GF-D8 (cell line): ENCODE measurements at places on chromosomes 16 and 17.
A peak's percentile ranks its signal among the peaks of the same experiment; 100 is the strongest.

- DNase-seq = no peak
These were observed 23.0 kb upstream of the IL21R start for GRCh38 chr16:27378871-27379481.

DNA sequence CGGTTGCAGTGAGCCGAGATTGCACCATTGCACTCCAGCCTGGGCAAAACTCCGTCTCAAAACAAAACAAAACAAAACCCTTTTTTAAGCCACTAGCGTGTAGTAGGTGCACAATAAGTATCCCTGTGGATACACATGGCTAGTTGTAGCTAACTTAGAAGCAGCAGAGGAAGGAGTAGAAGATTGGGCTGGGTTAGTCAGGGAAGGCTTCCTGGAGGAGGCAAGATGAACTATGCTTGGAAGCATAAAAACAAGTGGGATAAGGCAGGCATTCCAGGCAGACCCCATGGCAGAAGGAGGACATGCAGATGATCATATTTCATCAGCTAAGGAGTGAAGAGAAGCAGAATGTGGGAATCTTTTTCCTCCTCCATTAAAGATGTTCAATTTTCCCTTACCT, 83.4 kb downstream of the IRX5 start:
- no peak for DNase-seq

DNA sequence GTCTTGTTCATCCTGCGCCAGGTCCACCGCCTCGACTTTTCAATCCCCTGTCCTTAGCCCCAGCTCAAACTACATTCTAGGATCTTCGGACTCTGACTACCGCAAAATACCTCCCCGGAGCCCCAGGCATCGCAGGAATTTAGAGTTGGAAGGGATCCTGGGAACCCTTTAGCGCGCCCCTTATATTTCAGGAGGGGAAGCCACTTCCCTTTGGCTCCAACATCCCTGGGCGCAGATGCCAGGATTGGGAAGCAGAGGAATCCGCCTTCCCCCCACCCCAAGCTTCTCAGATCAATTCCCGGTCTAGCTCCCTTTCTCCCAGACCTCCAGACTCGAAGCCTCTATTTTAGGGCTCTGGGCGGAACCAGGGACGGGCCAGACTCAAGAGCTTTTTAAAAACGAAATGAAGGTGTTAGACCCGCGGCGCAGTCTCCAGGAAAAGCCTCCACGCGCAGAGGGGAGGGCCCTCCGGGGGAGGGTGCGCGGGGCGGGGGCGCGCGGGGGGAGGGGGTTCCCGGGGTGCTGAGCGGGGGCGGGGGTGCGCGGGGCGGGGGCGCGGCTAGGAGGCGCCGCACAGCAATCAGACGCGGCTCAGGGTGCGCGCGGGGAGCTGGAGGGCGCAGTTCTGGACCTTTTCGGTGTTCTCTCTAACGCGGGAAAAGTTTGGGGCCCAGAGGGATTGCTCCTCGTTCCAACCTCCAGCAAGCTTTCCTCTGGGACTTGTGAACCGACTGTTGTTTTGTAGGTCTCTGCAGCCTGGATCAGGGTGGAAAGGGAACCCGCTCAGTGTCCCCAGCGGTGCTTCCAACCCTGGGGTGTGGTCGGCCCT, 1.6 kb downstream of the AHSP start:
- no peak for DNase-seq

- DNase-seq = no peak
These were observed 16.5 kb downstream of the TSPOAP1 start for GRCh38 chr17:58312021-58312630.

DNA sequence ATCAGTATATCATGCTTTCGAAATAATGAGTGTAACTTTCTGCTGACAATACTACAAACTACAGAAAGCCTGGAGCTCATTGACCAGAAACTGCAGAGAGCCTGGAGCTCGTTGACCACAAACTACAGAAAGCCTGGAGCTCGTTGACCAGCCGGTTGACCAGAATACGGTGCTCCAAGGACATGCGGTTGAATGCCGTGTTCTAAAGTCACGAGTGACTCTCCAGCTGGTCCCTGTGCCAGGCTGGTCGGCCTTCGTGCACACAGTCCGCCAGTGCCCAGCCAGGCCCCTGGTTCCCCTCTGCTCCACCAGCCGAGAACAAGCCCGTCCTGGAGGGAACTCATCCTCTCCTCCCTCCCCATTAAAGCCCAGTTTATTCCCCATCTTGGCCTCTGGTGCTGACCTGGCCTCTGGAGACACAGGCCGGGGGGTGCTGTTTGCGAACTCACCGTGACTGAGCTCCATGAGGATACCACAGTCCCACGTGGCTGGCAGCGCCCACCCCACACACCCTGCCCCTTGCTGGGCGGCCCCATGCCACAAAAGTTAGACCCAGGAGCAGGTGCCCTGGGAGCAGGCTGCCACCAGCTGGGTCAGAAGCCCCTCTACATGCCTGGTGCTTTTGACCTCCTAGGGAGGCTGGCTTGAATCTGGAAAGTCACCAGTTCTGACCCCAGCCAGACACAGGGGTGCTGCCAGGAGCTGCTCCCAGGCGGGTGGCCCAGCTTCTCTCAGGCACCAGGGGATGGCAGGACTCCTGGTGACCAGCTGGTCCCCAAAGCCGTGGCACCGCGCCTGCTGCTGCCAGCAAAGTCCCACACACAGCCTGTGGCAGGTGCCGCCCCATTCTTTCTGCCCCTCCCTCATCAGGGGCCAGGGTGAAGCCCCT, 15.5 kb upstream of the CDH15 start:
- DNase-seq = no peak

DNA sequence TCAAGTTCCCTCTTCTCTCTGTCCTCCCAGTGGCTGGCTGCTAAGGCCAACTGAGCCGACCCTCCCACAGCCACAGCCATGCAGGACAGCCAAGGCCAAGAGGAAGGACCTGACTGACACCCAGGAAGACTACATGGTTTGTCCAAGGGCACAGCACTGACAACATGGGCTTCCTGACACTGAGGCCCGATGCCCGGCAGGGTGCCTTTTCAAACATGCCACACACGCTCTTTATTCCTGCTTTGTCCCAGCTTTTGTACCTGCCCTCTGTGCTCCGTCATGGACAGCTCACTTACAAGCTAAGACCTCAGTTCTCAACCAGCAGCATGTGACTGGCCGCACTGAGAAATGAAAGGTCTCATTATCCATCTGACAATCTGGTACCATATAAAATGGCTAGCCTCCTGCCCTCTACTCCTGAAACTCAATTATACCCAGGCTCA, 45.8 kb downstream of the TEX2 start:
- no peak for DNase-seq

DNA sequence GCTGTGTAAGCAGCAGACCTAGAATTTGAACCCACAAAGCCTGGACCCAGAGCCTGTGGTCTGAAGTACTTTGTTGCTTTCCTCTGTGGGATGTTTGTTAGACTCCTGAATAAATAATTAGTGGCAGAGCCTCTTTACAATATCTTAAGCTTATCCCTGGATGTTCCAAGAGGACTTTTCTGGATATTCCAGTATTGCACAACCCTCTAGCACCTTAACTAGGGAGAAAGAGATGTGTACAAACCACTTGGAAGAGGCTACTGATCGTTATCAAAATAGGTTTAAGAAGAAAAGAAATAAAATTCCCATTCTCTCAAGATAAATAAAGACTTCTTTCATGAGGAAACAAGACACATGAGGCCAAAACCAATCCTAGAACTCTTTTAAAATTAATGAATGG, 632.4 kb downstream of the CDH11 start:
- no peak for DNase-seq

DNA sequence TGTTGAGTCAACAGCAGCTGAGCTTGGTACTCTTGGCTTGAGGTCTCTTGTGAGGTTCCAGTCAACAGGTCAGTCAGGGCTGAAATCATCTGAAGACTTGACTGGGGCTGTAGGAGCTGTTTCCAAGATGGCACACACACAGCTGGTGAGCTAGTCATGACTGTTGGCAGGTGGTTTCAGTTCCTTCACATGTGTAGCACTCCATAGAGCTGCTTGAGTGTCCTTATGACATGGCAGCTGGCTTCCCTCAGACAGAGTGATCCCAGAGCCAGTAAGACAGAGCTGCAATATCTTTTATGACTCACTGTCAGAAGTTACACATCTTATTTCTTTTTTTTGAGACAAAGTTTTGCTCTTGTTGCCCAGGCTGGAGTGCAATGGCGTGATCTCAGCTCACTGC, 19.5 kb upstream of the GAS7 start:
- no peak for DNase-seq

GRCh38 chr16:4911970-4912386, 25.0 kb downstream of the PPL start:
- DNase-seq = no peak

GRCh38 chr17:40337351-40337750, 27.2 kb downstream of the GJD3 start:
- DNase-seq = no peak

- no peak for DNase-seq
These were observed 986 bp downstream of the HAPSTR1 start for GRCh38 chr16:9092282-9092977.

DNA sequence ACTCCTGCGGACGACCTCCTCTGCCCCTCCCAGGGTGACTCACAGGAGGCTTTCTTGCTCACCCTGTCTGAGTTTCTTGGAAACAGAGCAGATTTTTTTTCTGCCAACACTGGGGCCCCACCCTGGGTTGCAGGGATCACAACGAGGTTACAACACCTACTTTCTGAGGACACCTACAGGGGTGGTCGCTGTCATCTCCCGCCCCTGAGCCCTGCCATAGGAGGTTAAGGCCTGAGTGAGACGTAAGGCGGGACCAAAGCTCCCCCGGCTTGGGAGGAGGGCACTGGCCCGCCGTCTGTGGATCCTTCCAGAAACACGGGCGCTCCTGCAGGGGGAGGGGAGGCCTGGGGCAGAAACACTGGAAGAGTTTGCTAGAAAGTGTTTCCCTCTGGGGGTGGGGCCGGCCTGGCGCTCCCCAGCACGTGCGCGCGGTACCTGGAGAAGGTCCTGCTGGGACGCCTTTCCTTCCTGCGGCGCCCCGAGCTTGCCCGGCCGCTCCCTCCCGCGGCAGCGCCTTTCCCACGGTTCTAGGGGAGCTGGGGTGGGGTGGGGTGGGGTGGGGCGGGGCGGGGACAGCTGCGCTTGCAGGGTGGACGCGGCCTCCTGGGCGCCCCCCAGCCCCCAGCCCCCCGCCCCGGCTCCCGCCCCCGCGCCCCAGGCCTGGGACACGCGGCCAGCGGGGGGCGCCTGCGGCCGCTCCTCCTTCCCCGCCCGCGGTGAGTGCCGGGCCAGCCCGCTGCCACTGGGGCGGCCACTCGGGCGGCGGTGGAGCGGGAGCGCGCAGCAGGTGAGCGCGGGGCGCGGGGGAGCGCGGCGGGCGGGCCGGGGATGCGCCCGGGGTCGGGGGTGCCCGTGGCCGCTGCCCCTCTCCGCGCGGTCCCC, 20.7 kb upstream of the ADCY7 start:
- DNase-seq = peak; percentile 27

DNA sequence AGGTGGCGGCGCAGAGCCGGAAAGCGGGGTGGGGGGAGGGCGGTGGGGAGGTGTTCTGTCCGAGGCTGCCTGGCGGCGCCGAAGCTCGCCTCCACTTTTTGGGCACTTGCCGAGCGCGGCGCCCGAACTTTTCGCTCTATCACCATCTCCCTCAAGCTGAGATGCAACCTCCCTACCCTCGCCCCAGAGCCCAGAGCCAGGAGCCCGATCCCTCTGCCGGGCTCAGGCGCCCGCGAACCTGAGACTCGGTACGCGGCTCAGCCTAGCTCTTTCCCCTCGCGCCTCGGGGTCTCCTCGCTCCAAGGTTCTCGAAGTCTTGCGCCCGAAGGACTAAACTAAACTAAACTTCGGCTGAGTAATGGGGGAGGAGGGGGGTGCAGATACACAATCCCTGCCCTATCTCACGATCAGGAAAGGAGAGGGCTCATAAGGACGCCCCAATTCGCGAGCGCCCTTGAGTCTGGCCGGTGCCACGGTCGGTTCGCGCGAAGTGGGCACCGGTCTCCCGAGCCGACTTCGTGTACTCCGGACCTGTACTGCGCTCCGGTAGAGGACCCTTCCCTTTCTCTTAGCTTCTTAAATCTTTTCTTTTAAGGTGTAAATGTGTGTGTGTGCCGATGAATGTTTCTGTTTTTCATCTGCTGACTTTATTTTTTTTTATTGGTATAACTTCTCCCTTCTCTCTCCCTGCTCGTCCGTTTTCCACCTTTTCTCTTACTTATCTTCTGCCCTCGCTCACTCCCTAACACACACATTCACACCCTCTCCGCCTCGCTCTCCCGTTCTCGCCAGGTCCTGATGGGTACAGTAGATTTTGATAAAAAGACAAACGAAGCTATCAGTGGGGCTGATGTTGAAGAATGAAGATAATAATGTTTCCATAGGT, 1.9 kb upstream of the SALL1 start:
- DNase-seq = no peak

DNA sequence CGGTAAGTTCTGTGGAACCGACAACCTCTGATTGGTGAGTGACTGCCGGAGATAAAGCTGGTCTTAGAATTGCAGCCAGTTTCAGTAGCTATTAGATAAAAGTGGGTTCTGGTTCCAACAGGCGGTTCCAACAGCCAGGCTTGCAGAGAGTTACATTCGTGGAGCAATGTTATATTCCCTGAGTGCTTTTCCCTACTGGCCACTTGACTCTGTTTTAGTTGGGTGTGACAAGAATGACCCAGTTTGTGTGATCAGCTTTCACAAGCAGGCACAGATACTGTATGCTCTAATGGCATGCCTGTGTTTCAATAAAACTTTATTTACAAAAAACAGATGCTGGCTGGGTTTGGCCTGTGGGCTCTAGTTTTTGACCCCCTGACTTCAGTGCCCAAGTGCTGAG, 196.6 kb downstream of the SNX29 start:
- no peak for DNase-seq
